ENCODE measurements at places on chromosomes 16 and 17.
A peak's percentile ranks its signal among the peaks of the same experiment; 100 is the strongest.

GRCh38 chr16:12569061-12569460 lies 234.6 kb downstream of the CPPED1 start:
- DNase-seq = no peak

GRCh38 chr17:15270628-15271381 lies 5.7 kb upstream of the PMP22 start:
- DNase-seq = no peak

DNA sequence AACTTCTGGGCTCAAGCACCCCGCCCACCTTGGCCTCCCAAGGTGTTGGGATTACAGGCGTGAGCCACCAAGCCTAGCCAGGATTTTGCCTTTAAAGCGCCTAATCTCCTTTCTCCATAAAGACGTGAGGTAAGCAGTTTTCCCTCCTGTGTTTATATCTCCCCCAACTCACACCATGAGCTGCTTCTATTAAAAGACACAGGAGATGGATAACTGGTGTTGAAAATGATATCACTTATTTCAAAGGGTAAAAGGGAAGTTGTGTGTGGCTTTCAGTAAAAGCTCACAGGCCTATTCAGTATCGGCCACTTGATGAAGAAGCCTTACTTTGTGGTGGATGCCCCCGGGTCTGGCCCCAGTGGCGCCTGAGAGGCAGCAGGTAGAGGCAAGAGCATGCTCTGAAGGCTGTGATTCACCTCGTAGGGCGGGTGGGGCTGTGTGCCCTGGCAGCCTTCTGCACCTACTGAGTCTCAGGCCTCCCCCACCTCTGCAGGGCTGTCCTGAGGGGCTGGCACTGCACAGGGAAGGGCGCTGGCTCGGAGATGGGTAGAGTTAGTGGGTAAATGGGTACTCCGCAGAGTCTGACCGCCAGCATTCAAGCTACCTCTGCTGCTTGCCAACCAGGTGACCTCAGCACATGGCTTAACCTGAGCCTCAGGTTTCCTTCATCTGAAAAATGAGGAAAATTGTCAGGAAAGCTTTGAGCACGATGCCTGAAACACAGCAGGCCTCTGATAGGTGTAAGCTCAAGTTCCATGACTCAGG lies 146.8 kb downstream of the CLEC16A start:
- DNase-seq = no peak

- no peak for DNase-seq
Measured at GRCh38 chr16:49788986-49789385, 66.9 kb downstream of the ZNF423 start.

DNA sequence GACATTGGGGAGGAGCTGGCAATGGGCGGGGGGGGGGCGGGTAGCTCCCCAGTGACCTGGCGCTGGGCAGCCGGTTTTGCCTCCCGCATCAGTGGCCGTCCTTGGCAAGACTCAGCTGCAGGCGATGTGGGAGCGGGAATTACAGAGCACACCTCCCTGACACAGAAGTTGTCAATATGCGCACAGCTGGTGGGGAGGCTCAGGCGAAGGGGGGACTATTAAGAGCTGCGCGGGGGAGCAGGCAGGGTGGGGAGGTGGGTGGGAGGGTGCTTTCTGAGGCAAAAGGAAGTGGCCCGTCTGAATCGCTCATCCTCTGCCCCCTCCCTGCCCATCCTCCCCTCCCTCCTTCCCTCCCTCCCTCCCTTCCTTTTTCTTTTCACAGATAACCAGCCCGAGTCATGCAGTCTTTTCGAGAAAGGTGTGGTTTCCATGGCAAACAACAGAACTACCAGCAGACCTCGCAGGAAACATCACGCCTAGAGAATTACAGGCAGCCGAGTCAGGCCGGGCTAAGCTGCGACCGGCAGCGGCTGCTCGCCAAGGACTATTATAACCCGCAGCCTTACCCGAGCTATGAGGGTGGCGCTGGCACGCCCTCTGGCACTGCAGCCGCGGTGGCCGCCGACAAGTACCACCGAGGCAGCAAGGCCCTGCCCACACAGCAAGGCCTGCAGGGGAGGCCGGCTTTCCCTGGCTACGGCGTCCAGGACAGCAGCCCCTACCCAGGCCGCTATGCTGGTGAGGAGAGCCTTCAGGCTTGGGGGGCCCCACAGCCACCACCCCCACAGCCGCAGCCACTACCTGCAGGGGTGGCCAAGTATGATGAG lies 44.0 kb downstream of the SREBF1 start:
- DNase-seq = peak; percentile 75

- no peak for DNase-seq
Measured at GRCh38 chr16:83392743-83393142, 415.0 kb upstream of the HSBP1 start.

- DNase-seq = no peak
Measured at GRCh38 chr16:55809386-55809785, 23.5 kb downstream of the CES1 start.
